Colonic mucosa (tissue), 4 donors: ENCODE measurements at places on chromosomes 13 and 19.
A peak's percentile ranks its signal among the peaks of the same experiment; 100 is the strongest.

DNA sequence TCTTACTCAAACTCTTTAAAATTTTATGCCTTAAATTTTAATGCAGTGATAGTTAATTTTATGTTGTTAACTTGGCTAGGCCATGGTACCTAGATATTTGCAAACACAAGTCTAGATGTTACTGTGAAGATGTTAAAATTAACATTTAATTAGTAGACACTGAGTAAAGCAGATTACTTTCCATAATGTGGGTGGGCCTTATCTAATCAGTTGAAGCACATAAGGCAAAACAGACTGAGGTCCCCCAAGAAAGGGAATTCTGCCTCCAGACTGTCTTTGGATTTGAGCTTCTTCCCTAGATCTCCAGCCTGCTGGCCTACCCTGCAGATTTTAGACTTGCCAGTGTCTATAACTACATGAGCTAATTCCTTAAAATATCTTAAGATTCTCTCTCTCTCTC lies 294.0 kb downstream of the ENOX1 start:
- DNase-seq: no peak

- DNase-seq: no peak
Measured at GRCh38 chr19:5288347-5288739, 52.3 kb downstream of the PTPRS start.

GRCh38 chr13:113666329-113666670 lies 719 bp upstream of the GRK1 start:
- no peak for DNase-seq

DNA sequence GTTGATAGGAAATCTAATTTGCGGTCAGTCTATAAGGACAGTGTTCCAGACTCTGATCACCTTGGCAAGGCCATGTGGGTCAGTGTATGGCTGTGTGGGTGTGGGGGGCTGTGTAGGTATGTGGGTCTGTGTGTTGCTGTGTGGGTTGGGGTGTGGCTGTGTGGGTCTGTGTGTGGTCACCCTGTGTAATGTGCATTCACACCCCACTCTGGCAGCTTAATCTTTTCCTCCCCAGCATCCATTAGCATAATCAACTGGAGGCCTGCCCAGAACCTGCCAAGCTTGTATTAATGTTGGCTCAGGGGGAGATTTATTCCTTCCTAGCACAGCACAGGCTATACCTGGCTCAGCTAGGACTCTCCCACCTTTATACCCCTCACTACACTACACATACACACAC lies 203.2 kb downstream of the TUBA3C start:
- DNase-seq: no peak

- DNase-seq: no peak
Measured at GRCh38 chr19:39200066-39200802, 3.5 kb downstream of the NCCRP1 start.

DNA sequence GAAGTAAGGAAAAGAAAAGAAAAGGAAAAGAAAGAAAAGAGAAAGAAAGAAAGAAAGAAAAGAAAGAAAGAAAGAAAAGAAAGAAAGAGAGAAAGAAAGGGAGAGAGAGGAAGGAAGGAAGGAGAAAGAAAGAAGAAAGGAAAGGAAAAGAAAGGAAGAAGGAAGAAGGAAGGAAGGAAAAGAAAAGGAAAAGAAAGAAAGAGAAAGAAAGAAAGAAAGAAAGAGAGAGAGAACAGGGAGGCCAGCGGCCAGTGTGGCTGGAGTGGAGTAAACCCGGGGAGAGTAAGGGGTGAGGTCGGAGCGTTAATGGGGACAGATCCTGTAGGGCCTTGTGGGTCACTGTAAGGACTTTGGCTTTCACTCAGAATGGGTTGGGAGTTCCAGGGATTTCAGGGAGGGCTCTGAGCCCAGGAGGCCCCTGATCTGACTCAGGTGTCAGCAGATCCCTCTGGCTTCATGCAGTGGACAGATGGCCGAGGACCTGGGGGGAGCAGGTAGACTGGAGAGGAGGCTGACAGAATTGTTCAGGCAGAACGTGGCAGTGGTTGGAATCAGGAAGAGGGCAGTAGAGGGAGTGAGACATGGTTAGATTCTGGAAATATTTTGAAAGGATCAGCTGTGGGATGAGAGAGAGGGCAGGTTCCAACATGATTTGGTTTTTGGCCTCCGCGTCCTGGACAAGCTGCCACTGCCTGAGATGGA lies 19.8 kb upstream of the FXYD3 start:
- no peak for DNase-seq

DNA sequence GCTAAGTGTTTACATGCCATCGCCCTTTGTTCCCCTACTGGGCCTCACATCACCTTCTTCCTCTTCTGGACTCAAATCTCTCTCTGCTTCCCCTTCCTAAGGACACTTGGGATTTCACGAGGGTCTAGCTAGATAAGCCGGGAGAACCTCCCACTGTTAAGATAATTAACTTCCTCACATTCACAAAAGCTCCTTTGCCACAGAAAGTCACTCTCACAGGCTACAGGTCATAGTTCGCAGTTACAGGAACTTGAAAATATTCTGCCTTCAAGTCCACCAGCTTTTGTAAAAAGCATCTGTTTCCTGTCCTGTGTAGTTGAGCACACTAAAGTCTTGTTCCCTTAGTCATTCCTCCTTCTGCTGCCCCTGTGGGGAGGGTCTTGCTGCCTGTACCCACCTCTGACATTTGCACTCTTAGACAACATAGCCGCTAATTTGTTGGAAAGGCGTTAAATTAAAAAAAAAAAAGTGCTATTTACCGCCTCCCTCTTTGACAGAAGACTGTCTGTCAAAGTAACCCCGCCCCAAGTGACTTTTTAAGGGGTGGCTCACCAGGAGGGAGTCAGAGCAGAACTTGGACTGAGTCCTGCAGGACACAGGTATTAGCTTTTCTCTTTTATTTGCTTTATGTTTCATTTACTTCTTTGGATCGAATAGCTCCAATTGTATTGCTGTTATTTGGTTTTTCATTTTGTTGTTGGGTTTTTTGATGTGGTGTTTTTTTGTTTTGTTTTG lies 26.8 kb upstream of the CEACAM21 start:
- no peak for DNase-seq

DNA sequence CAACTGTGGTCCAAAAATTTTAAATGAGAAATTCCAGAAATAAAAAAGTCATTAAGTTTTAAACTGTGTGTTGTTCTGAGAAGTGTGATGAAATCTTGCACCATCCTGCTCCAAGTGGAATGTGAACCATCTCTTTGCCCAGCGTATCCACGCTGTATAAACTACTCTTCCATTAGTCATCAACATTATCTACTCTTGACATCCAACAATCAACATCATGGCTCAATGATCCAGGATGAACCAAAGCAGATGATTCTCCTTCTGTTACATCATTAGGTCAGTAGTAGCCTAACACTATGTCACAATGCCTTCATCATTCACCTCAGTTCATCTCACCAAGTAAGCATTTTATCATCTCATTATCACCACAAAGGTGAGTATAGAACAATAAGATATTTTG lies 55.3 kb downstream of the SUCLA2 start:
- DNase-seq: no peak

- DNase-seq: no peak
Measured at GRCh38 chr19:49894879-49895565, 1.7 kb downstream of the IL4I1 start.

DNA sequence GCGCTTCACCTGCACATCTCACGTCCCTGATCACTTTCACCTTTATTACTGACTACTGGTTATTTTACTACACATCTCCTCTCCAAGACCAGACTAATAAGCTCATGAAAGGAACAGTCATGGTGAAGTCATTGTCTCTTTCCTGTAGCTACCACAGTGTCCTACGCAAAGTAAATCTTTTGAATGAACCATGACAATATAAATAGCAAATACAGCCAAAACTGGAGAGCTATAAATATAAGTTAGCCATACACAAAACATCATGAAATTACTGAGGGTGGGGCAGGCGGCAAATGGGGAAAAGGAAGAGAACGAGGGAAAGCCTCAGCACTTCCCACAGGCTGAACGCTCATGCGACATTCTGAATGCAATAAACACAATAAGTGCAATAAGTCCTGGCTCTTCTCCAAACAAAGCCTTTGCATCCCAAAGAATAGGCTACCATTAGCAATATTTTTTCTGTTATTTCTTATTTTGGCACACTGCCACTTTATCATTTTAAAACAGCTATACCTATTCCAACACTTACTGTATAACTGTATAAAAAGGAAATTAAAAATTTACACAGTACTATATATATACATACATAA lies 62.5 kb downstream of the TUBGCP3 start:
- no peak for DNase-seq

DNA sequence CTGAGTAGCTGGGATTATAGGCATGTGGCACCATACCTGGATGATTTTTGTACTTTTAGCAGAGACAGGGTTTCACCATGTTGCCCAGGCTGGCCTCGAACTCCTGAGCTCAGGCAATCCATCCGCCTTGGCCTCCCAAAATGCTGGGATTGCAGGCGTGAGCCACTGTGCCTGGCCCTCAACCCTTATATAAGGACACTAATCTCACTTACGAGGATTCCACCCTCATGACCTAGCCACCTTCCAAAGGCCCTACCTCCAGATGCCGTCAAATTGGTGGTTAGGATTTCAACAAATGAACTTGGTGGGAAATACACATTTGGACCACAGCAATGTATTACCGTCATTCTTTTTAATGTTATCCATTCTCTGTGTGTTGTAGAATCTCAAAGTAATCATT lies 61.0 kb downstream of the ING1 start:
- DNase-seq: no peak

DNA sequence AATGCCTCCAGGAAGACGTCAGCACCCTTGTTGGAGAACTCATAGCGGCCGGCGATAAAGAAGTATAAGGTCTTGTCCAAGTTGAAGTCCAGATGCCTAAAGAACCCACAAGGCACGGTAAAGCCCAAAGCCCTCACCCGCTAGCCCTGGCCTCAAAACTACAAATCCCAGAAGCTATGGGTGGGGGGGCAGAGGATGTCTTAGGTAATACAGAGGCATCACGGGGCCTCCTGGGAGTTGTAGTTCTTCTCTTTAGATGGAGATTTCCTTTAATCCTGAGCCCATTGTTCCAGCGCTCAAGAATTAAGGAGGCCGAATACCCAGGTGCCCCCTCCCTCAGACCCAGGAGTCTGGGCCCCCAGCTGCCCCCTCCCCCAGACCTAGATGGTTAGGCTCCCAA lies 10.8 kb downstream of the GYS1 start:
- DNase-seq: no peak

DNA sequence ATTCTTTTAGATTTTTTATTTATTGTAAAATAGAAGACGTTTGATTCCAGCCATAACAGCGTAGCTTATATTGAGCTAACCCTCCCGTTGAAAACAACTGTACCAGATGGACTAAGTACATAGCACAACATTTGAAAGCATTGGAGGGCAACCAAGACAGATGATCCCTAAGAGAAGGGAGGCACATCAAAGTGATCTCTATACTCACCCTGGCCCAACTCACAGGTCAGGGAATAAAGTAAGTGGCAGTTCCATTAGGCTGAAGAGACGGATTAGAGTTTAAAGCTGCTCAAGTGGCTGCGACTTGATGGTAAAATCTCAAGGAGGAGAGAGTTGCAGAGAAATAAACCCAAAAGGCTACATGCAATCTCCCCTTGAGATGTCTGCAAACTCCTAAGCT lies 65.1 kb upstream of the ITM2B start:
- no peak for DNase-seq

- no peak for DNase-seq
Measured at GRCh38 chr13:29523199-29523961, 72.1 kb downstream of the SLC7A1 start.

GRCh38 chr19:35120492-35120891 lies 4.9 kb downstream of the FXYD3 start:
- peak; percentile 70 for DNase-seq

- DNase-seq: no peak
Measured at GRCh38 chr19:17538684-17539237, 16.7 kb upstream of the COLGALT1 start.

DNA sequence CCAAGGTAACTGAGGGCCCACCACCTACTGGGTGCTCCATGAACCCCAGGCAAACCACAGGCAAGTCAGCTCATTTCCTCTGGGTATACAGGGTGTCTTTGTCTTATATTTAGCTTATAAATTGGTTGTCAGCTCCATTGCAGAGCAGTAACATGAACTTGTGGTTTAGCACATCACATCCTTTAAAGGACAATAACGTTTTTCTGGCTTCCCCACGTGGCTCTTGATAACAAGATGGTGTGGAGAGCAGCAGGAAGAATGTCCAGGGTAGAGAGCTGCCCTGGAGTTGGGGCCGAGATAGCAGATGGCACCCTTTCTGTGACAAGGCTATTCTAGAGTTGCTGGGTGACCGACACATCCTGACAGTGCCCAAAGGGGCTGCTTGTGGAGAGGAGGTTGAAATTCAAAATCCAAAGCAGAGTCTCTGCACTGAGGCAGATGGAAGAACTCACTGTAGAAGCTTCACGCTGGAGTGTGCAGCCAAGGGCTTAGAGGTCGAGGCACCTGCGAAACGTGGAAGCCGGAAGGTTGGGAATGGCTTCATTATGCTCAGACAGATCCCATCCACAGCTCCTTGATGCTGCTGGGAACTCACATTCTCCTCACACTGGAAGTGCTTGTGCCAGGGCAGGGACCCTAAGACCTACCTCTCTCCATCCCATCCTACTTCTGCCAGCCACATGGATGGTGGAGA lies 133.0 kb upstream of the FRY start:
- no peak for DNase-seq

GRCh38 chr13:40208517-40208916 lies 457.9 kb downstream of the FOXO1 start:
- DNase-seq: no peak

GRCh38 chr13:65054277-65054676 lies 2175.9 kb downstream of the PCDH9 start:
- no peak for DNase-seq

DNA sequence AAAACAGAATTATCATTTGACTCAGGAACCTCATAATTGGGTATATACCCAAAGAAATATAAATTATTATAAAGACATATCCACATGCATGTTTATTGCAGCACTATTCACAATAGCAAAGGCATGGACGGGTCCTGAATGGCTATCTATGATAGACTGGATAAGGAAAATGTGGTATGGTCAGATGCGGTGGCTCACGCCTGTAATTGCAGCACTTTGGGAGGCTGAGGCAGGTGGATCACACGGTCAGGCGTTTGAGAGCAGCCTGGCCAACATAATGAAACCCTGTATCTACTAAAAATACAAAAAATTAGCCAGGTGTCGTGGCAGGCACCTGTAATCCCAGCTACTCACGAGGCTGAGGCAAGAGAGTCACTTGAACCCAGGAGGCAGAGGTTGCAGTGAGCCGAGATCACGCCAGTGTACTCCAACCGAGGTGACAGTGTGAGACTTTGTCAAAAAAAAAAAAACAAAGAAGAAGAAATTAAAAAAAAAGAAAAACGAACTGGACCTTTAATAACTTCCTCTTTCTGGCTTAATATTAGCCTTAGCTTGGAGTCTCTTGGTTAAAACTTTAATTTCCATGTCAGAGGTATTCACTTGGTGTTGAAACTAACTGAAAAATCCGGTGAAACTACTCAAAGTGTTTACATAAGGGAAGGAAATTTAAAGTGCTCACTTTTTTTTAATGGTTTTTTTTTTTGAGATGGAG lies 104.4 kb downstream of the ZNF486 start:
- no peak for DNase-seq
